Dermis lymphatic vessel endothelial cell (primary cell): ENCODE measurements at places on chromosomes 1 and 21. TPM values are rescaled to one million over a fixed set of nuclear protein-coding genes. Genes with fewer than 3 reads are reported as not detected.

Gene PTGFRN
- total RNA-seq, result 222 and 239 TPM in 2 replicates

Gene HPCAL4
- under 0.01 TPM in 1 of 2 replicates, not detected in the other for total RNA-seq

Gene KIF2C
- 4.7 and 5.2 TPM in 2 replicates for total RNA-seq

Gene RASSF5
- total RNA-seq, result 0.09 and 0.11 TPM in 2 replicates
